Dermis blood vessel endothelial cell (primary cell): ENCODE measurements at places on chromosomes 5 and 9.

- DNase-seq = no peak
Observed at GRCh38 chr9:115121181-115121580, 3.2 kb upstream of the TNC start.

GRCh38 chr5:170818232-170818631 lies 34.7 kb downstream of the GABRP start:
- no peak for DNase-seq

- no peak for DNase-seq
Observed at GRCh38 chr5:139283252-139284166, 10.0 kb upstream of the MATR3 start.

DNA sequence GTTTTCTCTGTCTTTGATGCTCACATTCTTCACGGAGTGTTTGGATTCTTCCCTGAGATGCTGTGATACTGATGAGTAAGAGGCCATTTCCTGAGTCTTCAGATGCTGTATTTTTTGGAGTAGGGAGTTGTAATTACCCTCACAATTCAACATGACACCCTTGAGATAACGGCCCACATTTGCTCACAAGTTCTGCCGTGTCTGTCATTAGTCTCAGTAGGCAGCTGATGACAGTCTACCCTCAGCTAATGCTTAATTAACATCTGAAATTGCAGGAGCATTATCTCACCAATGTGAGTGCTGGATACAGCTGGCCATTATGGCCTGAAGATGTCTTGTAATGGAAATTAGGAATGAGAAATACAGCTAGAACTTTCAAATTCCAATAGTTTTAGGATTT lies 307.1 kb upstream of the ADCY2 start:
- no peak for DNase-seq

- no peak for DNase-seq
Observed at GRCh38 chr5:175900157-175900556, 28.8 kb downstream of the CPLX2 start.

GRCh38 chr9:107105784-107106183 lies 177.3 kb upstream of the RAD23B start:
- DNase-seq = no peak
